Stimulated activated CD8-positive, alpha-beta memory T cell treated with anti-CD3 and anti-CD28 coated beads, Interleukin-12 subunit alpha, Interleukin-12 subunit beta, amount 100 ng/mL, for 1 hour (primary cell): ENCODE measurements at places on chromosomes 2 and 18.

DNA sequence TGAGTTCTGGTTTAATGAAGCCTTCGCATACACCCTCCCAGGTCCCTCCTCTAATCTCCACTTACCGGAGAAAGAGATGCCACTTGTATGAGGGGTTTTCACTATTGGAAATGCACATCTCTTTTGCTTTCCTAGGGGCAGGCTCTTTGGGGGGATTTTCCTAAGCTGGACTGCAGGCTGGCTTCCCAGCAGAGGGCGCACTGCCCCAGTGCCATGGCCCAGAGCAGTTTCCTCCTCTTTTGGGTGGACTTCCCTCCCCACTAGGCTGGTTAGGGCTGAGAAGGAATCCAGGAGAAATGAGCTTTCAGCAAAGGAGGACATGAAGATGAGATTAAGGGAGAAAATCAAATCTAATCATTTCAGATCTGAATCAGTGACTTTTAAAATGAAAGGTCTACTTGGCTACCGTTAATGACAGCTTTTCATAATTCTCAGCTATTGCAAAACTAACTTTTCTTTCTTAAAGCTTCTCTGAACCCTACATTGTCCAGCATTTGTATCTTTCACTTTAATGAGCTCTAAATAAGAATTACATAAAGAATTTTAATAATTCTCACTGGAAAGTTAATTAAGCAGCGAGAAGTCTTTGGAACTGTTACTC lies 784.1 kb upstream of the FANCL start:
- peak; percentile 5 for DNase-seq

DNA sequence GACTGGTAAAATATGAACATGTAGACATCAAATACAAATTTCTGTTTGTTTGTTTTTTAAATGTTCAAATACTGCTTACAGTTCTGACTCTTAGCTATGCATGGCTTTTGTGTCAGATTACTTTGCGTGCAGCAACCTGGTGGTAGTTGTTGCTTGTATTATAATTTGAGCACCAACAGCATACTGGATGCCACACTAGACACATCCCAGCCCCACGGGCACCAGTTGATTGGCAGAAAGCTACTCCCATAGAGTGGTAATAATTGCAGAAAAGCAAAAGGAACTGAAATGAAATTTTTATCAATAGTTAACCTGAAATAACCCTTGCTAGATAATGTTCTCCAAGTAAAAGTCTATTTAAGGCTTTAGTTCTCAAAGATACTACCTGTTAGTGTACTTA lies 91.6 kb downstream of the EHBP1 start:
- DNase-seq: no peak

GRCh38 chr2:128442053-128442751 lies 123.5 kb upstream of the HS6ST1 start:
- DNase-seq: no peak

DNA sequence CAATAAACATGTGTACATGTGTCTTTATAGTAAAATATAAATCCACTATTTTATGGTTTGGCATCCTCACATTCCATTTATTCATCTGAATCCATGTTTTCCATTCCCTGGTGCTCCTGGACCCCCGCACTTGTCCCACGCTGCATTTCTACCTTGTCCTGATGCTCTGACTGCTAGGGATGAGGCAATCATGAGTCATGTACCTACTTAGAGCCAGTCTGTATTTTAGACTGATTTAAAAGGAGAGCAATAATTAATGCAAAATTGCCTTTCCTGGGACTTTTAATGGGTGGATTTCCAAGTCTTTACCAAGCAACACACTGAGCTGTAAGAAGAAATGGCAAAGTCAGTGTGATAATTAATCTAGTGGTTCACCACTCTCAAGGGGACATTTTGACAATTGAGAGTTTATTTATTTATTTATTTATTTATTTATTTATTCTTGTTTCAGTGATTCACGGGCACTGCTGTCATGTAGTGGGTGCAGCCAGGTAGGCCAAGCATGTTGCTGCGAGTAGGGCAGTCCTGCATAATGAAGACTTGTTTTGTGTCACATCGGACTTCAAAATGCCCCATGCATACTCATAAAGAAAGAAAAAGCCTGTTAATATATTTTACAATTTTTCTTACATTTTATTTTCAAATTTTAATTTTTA lies 419.3 kb upstream of the VWC2L start:
- DNase-seq: no peak

DNA sequence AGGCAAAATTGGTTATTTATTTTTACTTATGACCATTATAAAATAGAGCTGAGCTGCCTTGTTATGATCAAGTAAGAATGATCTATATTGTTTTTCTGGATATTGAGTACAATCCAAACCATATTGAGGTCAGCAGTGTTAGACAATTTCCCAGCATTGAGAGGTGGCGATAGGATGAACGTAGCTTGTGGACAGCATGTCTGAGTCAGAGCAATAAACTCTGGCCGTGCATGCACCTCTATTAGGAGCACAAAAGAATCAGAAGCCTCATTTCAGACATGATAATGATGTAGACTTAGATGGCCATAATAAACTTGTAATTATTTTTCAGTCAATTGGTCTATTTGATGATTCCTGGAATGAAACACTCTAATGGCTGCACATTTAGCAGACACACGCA lies 491.6 kb downstream of the RIT2 start:
- no peak for DNase-seq

DNA sequence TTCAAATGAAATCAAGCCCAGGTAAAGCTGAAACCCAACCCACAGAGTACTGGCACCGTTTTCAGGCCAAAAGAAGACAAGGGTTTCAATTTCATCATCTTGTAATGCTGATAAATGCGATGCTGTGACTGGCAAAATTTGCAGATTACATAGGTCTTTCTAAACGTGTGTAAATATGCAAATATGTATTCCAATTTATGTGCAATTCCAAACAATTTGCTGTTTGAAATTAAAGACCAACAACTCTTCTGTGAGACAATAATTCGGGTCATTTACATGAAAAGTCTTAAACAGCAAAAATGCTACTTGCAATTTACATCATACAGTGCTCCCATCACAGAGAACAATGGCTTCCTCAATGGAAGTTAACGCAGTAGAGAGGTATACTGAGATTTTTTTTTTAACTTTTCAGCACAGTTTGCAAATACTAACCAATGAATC lies 2.8 kb upstream of the ZNF532 start:
- DNase-seq: no peak

GRCh38 chr2:105544591-105545377 lies 145.9 kb upstream of the FHL2 start:
- no peak for DNase-seq
